Stimulated activated CD4-positive, alpha-beta T cell treated with anti-CD3 and anti-CD28 coated beads, TNF-alpha, amount 100 ng/mL, for 24 hours (primary cell): ENCODE measurements at places on chromosomes 3 and 15.

GRCh38 chr15:63090472-63090871 lies 31.2 kb upstream of the LACTB start:
- DNase-seq: no peak

DNA sequence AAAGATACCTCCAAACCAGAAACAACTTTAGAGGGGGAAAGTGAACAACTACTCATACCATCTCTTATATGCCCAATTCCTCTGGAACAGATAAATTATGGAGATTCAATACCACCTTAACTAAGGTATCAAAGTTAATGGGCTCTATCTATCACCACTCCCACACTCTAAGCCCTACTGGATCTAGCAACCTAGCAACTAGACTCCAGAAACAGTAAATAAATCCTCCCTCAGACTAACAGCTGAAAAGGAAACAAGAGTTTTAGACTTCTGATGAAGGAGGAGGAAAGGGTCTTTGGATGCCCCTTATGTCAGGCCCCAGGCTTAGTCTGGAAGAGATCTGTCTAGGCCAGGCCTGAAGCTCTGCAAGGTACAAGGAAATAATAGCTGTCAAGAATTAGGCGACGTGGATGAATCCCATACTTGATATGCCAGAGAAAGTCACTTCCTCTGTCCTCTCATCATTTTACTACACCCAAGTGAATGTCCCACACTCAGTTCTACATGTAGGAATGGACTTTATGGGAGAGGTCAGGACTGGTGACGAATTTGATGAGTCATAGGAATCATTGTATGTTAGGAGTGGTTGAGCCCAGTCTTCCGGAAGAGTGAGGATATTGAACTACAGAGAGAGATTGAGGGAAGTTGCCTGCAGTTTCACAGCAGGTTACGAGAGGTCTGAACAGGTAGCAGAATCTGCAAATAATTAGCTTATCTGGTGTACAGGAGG lies 113.8 kb downstream of the AKAP13 start:
- no peak for DNase-seq

DNA sequence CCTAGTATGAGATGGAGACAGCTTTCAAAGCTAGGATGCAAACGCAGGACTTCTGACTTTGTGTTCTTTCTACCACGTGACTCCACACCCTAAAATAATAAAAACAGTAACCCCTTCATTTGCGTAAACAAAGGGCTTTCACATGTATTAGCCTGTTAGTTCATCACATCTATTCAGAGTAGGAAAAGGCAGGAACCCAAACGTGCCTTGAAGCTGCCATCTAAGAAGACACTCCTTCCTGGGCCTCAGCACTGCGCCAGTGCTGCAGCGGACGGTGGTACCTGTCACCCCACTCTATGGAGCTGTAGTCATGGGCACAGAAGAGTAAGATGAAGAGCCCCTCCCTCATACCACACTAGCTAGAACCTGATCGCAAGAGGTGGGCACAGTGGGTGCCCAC lies 34.3 kb downstream of the PLD1 start:
- DNase-seq: no peak

DNA sequence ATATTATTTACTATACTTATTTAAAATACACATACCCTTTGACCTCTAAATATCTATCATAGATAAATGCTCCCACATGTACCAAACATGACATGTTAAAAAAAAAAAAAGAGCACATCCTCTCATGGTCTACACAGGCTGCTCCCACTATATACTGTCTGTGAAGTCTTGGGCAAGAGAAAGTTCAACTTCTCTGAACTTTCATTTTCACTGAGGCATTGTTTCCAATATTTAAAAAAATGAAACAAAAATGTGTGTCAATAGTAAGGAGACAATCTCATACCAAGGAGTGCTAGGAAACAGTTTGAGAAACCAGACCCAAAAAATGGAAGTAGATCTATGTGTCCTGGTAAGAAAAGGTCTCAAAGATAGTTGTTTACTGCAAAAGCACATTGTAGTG lies 29.3 kb downstream of the SLC4A7 start:
- DNase-seq: no peak

DNA sequence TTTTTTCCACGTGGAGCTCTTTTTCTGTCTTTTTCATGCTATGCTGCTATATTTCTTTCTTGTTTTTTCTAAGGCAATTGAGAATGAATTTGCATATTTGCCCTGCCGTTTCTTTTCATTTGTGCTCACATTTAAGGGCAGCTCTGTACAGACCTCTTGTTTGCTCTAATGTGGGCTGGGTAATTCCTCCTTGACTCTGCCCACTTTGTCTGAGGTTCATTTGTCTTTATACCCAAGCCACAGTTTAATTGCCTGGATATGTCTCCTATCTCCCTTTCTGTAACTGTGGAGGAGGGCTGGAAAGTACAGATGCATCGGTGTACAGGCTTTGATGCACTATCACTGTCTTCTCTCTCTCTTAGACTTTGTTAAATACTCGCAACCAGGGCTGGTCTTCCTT lies 195.9 kb downstream of the EPHB1 start:
- DNase-seq: no peak

GRCh38 chr3:187183210-187183862 lies 13.9 kb upstream of the RTP1 start:
- DNase-seq: no peak

DNA sequence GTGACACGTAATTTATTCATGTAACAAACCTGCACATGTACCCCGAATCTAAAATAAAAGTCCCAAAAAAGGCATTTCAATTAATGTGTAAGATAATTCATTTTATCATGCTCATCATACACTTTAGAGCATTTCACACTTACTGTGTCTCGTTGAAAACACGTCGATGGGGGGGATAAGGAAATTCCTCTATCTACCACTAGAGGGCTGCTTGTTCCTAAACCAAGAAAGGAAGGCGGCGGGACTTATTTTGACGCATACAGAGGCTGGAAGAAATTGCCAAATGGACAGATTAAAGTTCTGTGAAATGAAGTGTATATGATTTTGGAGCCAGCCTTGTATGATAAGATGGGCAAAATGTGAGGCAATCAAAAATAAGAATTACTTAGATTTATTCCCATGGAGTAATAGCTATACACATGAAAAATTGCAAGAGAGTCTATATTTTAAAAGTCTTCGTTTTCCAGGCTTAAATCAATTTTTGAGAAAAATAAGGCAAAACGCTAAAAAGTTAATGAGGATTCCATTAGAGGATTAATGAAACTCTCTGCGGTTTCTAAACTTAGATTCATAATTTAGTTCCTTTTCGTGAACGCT lies 346.8 kb downstream of the CNTN3 start:
- no peak for DNase-seq

DNA sequence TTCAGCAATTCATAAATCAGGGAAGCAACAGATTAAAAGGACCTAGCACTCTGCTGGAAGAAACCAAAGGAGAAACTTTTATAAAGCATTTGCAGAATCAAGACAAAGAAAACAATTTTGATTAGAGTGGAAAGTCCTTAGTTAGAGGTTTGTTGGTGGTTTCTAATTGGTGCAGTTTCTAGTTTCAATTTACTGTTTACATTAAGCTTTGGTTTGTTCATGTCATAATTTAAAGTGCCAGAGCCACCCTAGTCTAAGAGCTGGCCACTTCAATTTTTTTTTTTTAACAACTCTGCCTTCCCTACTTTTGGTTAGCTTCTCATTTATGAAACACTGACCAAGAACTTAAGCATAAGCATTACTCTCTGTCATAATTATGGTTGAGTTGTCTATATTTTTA lies 1428.2 kb upstream of the GBE1 start:
- DNase-seq: no peak

- DNase-seq: no peak
These were observed 701.8 kb downstream of the ZPLD1 start for GRCh38 chr3:103136621-103137020.

- DNase-seq: no peak
These were observed 43.9 kb downstream of the SEMA3G start for GRCh38 chr3:52401021-52401420.

GRCh38 chr3:151008699-151009098 lies 36.2 kb upstream of the CLRN1 start:
- DNase-seq: no peak

GRCh38 chr3:164467007-164467406 lies 611.3 kb downstream of the SI start:
- DNase-seq: no peak

DNA sequence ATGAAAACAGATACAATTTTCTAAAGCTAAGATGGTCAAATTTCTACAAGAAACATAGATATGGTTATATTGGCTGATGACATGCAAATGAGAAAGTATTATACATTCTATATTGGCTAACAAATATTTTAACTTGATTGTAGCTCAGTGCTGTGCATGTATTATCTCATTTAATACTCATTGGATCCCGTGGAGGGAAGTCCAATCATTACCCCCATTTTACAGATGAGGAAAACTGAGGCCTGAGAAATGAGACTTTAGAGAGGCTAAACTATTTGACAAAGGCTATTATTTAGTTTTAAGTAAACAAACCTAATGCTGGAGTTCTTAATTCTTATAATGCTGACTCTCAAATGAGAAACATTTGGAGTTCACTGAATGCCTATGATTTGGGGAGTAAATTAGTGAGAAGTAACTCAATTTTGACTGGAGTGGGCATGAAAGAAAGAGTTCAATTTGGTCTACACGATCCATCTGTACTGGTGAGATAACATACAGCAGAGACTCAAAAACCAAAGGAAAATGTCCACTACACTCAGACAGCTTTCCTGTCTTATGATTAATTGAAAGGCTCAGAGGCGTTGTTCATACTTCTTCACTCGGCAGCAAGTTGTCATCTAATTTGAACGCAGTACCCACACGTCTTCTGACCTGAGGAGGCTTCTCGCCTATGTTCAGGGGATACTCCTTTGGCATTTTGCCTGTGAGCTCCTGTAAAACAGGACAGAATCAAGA lies 72.2 kb upstream of the LMOD3 start:
- DNase-seq: no peak

GRCh38 chr15:51828621-51829375 lies 655 bp upstream of the TMOD3 start:
- DNase-seq: no peak

GRCh38 chr3:140761076-140761639 lies 83.3 kb downstream of the TRIM42 start:
- no peak for DNase-seq

GRCh38 chr3:120341658-120342346 lies 7.4 kb downstream of the LRRC58 start:
- DNase-seq: no peak
